Naive thymus-derived CD4-positive, alpha-beta T cell (primary cell): ENCODE measurements at places on chromosomes 2 and 18. TPM values are rescaled to one million over a fixed set of nuclear protein-coding genes. Genes with fewer than 3 reads are reported as not detected.

MTX2 gene
- polyA plus RNA-seq, result 19.5 TPM

TNFRSF11A gene
- not detected for polyA plus RNA-seq

REG3A gene
- not detected for polyA plus RNA-seq

HOXD9 gene
- not detected for polyA plus RNA-seq

GRCh38 chr2:2542966-2543611 is 212.0 kb upstream of the MYT1L start:
- H3K27me3 ChIP-seq, result no peaks in the 10 kb centered on the region
- peak; percentile 8 for DNase-seq
- no peak overlapping the region for H3K27ac ChIP-seq

DNA sequence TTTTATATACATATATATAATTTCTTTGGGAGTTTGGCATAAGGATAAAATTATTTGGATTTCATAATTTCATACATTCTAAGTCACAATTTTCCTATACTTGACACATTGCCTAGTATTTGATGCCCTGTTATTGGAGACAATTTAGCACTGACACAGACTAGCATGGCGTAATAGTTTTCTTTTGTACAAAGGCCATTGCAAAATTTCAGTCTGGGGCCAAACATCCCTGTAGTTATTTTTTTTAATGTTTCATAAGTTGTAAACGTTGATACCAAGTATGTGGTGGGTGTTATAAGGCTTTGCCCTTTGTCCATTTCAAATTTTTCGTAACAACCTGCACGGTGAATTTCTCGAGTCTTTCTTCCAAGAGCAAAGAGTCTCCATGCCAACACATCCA is 95.7 kb upstream of the NRP2 start:
- no peak overlapping the region for H3K27ac ChIP-seq
- no peak overlapping the region for H3K4me3 ChIP-seq
- DNase-seq, result no peak
- H3K36me3 ChIP-seq, result no peaks in the 10 kb centered on the region

- no peak for DNase-seq
- no peaks in the 10 kb centered on the region for H3K36me3 ChIP-seq
- H3K4me3 ChIP-seq, result no peak overlapping the region
- no peak overlapping the region for H3K27ac ChIP-seq
These were observed 455.9 kb upstream of the UBE2E3 start for GRCh38 chr2:180524499-180524898.

DNA sequence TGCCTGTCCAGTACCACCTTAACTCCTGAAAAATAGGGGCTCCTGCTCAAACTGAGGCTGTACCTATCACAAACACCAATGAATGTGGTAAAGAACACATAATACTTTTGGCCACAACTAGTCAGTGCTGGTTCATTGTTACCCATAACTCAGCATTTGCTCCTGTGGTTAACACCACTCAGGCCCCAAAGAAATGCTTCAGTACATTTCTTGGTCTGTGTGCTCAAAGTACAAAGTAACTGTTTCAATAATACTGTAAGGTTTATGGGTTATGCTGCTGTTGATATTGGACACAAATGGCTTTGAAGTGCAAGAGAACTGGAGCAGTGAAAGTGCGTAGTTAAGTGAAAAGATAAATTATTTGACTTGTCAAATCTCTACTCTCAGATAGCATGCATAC is 95.0 kb upstream of the TACR1 start:
- DNase-seq, result no peak
- H3K36me3 ChIP-seq, result no peaks in the 10 kb centered on the region
- no peak overlapping the region for H3K4me3 ChIP-seq
- no peak overlapping the region for H3K27ac ChIP-seq
- H3K27me3 ChIP-seq, result no peaks in the 10 kb centered on the region

DNA sequence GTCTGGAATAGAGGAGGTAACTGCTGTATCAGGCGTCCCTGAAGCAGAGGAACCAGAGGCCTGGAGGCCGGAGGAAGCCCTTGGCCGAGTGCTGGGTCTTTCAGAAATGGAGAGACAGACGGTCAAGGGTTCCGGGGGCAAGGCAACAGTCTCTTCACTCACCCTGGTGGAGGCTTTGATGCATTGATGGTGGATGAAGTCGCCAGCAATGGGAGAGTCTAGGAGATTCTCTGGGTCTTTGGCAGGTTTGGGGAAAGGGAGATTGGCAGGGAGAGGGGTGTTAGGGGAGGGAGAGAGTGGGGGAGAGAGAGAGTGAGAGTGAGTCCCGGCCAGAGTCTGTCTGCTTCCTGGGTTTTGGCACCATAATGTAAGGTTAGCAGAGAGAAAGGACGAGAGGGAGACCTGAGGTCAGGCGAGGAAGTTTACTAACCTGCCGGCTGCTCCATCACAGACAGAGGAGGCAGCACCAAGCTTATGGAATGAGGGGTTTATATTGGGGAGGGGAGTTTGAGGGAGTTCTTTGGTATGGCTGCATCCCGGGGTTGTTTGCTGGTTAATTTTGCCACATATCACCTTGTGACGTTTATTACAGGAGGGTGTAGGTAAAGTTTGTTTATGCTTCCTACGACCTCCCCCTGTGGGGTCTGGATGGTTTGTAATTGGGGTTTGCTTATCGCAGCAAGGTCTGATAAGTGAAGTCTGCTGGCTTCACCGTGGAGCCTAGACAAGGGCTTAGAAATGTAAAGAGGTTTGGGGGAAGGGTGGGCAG is 19.6 kb downstream of the COMMD1 start:
- no peak overlapping the region for H3K4me3 ChIP-seq
- H3K27ac ChIP-seq, result no peak overlapping the region
- H3K36me3 ChIP-seq, result no peaks in the 10 kb centered on the region
- no peaks in the 10 kb centered on the region for H3K27me3 ChIP-seq
- no peaks in the 10 kb centered on the region for H3K4me1 ChIP-seq
- no peak for DNase-seq
